Fibroblast of villous mesenchyme (primary cell): ENCODE measurements at places on chromosomes 7 and 10. TPM values are rescaled to one million over a fixed set of nuclear protein-coding genes. Genes with fewer than 3 reads are reported as not detected.

AOAH gene
- total RNA-seq: not detected in 2 replicates

DNA sequence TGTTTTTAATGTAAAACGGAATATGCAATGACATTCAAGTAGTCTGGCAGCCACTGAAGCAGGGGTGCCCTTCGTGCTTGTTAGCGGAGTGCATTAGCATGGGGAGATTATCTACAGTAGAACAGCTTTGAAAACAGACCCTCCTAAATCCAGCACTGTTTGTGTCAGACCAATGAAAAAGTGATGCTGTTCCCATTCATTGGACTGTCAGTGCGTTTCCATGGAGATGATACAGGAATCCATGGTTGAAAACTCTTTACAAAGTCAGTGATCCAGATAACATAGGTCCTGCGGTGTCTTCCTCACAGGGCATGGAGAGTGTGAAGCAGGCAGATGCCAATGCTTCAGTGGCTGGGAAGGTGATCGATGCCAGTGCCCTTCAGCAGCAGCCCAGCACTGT, 73.6 kb downstream of the ITGB8 start:
- no peak for DNase-seq

DNA sequence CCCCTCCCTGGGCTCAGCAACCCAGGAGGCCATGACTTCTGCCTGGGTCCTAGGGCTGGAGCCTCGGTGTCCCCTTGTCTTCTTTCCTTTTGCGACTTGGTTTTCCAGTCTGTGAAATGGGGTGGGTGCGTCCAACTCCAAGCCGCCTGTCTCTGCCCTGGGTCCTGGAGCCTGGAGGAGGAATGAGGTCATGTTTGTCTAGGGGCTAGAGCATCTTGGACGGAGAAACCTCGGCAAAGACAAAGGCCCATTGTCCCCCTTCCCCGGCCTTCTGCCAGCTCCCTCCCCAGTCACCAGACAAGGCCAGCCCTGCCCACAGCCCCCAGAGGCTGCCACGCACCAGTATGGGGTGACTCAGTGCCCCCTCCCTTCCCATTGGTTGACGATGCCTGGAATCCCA, 39.8 kb upstream of the ELN start:
- DNase-seq: no peak

DNA sequence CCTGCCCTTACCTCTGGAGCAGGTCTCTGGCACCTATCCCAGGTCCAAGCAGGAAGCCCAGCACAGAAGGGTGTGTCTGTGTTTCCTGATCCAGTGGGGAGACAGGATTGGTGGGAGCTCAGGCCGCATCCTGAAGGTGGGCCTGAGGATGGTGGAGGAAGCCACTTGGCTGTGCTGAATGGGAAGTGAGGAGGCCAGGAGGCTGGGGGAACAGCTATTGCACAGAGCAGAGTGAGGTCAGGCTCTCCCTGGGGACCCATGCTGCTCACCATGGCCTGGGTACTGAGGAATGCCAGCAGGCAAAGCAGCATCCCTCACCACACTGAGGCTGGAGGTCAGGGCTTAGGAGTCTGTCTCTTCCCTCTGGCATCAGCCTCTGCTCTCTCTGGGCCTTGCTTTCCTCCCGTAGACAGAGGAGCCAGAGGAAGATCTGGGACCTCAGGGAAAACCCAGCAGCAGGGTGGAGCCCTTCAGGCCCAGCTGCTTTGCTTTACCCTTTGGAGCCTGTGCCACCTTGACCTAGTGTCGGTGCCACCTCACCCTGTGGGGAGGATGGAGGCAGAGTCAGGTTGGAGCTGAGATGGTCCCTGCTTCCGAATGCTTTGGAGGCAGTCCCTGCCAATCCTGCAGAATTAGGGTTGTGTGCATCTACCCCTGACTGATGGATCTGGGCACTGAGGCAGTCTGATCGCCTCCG, 39.0 kb downstream of the CDH23 start:
- DNase-seq: no peak

DNA sequence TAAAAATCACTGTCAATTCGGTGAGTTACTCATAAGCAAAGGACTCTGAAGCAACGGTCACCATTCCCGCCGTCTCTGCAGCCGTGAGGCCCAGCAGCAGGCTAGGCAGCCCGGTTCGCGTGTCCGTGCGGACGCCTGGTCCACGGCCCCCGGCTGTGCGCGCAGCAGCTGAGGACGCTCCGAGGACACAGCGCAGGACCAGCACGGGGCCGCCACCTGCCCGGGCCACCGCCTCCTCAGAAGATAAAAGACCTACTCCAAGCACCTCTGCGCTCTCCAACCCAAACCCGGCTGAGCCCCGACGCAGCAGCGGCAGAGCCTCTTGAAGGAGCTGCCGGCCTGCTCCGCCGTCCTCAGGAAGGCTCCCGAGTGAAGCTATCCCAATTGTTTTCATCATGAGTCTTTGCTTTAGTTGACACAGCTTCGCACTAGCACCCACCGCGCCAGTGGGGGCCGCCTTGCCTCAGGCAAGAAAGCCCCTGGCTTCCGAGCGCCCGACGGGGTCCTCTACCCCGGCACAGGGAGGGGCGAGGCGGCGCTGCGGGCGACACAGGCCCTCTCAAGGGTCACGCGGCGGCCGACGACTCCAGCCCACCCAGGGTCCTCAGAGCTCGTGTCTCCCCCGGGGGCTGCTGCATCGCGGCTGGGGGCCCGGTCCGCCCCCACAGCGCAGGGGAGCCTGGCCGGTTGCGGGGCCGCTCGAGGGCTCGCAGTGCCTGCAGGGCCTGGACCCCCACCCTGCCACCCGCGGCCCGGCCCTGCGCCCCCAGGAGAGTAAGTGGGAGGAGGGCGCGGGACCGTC, 16.9 kb upstream of the GPR146 start:
- peak; percentile 43 for DNase-seq

DNA sequence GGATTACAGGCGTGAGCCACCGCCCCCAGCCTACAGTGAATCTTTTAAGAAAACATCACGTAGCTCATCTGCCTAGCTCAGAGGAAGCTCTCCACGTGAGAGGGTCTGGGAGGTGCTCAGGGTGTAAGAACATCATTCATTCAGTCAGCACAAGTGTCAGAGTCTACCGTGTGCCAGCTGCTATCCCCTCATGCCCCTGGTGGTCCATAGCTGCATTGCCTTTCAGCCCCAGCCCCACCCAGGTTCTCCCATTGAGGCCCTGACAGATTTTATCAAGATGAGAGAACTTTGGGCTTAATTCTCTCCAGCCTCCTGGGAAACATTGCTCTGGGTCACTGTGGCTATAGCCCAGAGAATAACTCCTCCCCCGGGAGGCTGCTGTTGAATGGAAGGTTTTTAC, 45.1 kb downstream of the ZNF503 start:
- DNase-seq: no peak

DNA sequence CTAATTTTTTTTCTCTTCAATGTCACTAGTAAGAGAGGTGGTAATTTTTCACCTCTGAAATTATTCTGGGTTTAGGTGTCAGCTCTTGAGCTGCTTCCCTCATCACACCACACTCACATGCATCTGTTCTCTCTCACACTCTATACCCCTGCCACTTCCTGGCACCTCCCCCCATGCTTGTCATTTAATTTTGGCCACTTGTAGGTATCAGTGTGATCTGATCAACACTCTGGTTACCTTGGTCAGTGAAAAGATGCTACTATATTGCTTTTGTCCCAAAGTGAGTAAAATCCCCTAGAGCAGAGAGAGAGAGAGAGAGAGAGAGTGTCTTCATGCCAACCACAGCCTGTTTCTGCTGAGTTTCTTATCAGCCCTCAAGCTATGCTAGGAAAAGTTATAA, 42.5 kb downstream of the STK17A start:
- DNase-seq: no peak

GRCh38 chr7:80136261-80137055, 1.8 kb downstream of the GNAI1 start:
- peak; percentile 52 for DNase-seq

GRCh38 chr10:73892310-73893030, 18.1 kb upstream of the CAMK2G start:
- DNase-seq: peak; percentile 82

DNA sequence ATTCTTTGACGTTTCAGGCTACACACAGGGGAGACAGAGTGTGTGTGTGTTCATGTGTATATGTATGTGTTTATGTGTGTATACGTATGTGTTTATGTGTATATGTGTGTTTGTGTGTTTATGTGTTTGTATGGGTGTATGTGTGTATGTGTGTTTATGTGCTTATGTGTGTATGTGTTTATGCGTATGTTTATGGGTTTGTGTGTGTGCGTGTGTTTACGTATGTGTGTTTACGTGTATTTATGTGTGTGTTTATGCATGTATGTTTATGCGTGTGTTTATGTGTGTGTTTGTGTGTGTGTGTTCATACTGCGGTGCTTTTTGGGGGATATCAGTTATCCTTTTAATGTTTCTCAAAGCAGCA, 39.2 kb upstream of the CNPY1 start:
- DNase-seq: no peak
